ENCODE measurements at places on chromosomes 11 and 22. TPM values are rescaled to one million over a fixed set of nuclear protein-coding genes. Genes with fewer than 3 reads are reported as not detected.
A peak's percentile ranks its signal among the peaks of the same experiment; 100 is the strongest.

DNA sequence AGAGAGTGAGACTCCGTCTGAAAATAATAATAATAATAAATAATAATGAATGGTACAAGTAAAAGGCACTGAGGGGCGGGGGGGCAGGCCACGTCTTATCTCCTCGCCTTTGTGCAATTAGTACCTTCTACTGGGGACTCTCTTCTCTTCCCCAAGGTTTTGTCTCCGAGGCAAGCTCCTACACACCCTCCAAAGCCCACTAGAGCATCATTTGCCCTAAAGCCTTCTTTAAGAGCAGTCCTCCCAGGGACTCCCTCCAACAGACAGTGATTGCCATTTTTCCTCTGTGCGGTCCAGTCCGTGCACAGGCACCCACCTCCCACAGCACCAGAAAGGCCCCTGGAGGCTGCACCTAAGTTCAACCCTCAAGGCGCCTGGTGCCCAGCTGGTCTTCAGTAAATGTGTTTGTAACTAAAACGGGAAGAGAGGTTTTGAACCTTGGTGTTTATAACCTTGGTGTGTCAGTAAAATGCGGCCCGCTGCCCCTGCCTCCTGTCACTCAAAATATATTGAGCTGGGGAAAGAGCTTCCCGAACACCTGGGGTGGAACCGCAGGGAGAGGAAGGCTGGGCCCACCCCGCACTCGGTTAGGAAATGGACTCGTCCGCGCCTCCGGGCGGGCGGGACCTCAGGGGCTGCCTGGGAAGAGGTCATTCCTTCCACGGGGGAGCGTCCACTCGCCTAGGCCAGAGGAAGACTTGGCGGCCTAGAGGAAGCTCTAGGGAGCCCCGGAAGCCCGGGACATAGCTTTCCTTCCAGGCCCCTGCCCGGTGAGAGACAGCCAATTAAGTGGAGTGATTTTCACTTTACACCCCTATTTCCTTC is 4.7 kb upstream of the KDELR3 start:
- DNase-seq: no peak
- no peak overlapping the region for H3K27ac ChIP-seq
- H3K27me3 ChIP-seq: peaks cover 3% of the 10 kb centered on the region
- peaks cover 22% of the 10 kb centered on the region for H3K4me1 ChIP-seq
- no peak overlapping the region for H3K4me3 ChIP-seq

- H3K4me3 ChIP-seq: no peak overlapping the region
- no peaks in the 10 kb centered on the region for H3K36me3 ChIP-seq
- no peak overlapping the region for H3K27ac ChIP-seq
- no peak for DNase-seq
These were observed 23.8 kb downstream of the FSHB start for GRCh38 chr11:30254307-30255298.

DNA sequence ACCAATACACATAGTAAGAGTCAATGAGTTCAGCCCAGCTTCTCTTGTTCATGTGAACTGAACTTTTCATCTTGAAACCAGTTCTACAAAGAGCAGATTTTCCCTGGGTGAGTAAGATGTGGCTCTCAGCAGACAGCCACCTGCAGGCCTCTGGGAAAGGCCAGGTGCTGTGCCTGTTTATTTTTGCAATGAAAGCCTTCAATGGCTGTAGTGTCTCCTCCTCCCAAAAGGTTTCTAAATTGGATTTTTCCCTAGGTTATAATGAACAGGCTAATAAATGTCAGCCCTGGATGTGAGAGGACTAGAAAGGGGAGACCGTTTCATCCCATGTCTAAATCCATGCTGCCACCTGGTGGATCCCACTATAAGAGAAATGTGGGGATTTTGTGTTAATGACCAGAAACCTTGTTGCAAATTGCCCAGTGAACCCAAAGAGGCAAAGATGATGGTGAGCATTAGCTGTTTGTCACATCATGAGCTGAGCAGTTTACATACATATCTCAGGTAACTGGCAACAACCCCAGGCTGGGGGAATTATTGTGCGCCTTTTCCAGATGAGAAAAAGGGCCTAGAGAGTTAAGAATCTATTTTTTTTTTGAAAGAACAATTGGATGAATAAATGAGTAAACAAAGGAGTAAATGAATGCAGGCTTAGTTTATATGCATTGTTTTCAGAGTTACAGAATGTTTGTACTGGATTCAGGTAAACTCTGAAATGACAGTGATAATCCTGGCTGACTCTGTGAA is 12.7 kb downstream of the C11orf91 start:
- no peak overlapping the region for H3K4me3 ChIP-seq
- no peaks in the 10 kb centered on the region for H3K27me3 ChIP-seq
- H3K27ac ChIP-seq: no peak overlapping the region
- H3K4me1 ChIP-seq: peaks cover 36% of the 10 kb centered on the region

DNA sequence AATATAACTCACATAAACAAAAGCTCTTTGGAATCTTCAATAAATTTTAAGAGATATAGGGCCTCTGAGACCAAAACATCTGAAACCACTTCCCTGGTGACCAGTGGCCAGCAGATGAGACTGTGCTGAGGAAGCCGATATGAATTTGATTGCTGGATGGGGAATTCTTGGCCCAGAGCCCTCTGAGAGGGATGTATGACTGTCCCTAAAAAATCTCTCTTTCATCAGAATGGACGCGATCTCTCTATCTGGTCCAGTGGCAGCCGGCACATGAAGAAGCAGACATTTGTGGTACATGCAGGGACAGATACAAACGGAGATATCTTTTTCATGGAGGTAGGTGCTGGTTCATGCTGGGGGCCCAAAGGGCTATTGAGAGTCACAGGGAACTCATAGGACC is 37.5 kb downstream of the MYBPC3 start:
- H3K4me3 ChIP-seq: no peak overlapping the region
- no peaks in the 10 kb centered on the region for H3K27me3 ChIP-seq
- no peak for DNase-seq
- H3K4me1 ChIP-seq: no peaks in the 10 kb centered on the region
- H3K27ac ChIP-seq: no peak overlapping the region

DNA sequence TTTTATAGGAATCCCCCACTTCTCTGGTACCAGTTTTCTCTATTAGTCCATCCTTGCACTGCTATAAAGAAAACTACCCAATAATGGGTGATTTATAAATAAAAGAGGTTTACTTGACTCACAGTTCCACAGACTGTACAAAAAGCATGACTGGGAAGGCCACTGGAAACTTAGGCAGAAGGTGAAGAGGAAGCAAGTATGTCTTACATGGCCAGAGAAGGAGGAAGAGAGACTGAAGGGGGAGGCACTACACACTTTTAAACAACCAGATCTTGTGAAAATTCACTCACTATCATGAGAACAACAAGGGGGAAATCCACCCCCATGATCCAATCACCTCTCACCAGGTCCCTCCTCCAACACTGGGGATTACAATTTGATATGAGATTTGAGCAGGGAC is 68.9 kb upstream of the GNAZ start:
- no peaks in the 10 kb centered on the region for H3K27me3 ChIP-seq
- no peaks in the 10 kb centered on the region for H3K36me3 ChIP-seq
- no peak overlapping the region for H3K4me3 ChIP-seq

DNA sequence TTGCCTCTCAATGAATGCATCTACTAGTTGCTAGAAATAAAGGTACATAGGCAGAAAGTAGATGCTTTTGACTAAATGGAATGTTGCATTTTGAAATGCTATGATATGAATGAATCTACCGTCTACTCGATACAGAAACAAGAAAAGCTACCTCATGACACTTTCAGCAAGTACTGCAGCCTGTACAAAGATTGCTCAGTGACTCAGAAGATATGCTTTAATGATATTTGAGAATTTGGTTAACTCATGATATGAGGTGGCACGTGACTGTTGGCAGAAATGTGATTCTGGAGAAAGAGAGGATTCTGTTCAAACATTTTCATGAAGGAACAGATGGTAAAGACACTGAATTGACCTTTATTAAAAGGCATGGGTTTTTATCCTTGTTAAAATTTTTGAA is 76.0 kb downstream of the HSD17B12 start:
- H3K27ac ChIP-seq: no peak overlapping the region
- H3K4me1 ChIP-seq: no peaks in the 10 kb centered on the region
- H3K36me3 ChIP-seq: no peaks in the 10 kb centered on the region
- no peak overlapping the region for H3K4me3 ChIP-seq
- DNase-seq: no peak
- H3K27me3 ChIP-seq: no peaks in the 10 kb centered on the region

DNA sequence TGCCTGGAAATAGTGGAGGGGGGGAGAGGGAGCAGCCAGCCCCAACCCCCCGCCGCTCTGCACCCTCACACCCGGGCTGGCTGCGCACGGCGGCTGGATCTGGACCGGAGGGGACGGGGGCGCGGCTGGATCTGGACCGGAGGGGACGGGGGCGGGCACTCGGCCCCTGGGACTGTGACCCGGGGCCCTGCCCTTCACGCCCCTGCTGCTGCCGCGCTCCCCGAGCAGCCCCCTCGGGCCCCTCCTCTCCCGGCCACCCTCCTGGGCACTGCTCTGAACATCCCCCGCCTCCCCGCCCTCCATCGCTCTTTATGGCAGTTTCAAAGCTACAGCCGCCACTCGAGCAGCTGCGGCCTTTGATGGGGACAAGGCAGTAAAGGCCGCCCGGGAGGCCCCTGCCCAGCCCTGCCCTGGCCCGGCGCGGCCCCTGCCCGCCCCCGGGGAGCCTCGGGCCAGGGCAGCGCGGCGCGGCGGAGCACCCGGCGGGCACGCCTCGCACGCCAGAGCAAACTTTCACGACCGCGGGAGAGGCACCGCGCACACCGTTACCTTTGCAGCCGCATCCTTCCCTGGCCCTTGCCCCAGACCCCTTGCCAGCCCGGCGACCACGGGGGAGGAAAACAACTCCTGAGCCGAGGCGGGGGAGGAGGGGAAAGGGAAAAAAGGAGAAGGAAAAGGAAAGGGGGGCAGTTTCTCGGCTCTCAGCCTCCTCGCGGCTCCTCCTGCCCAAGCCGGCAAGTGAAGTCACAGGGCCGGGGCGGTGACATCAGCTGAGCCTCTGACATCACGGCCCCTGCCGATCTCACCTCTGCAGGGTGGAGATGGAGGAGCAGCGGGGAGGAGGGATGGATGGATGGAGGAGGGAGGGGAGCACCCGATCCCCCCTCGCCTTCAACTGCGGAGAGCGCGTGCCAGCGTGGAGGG is 13.1 kb upstream of the TCF20 start:
- H3K36me3 ChIP-seq: no peaks in the 10 kb centered on the region
- peak overlapping the region; percentile 69 for H3K4me3 ChIP-seq
- no peak for DNase-seq

DNA sequence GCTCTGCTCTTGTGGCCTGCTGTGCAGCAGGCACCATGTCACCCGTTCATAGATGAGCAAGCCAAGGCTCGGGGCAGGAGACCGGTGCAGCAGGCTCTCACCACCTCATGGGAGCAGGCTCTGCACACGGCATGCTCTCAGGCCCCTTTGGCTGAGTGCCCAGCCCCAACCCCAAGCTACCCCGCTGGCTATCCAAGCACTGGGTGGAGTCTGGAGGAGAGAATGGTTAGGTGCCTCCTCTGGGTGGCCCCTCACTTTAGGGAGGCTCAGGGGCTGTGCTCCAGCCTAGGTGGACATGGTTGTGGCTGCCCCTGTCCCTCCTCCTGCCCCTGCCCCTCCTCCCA is 199.9 kb downstream of the IGLL1 start:
- DNase-seq: no peak
- H3K36me3 ChIP-seq: no peaks in the 10 kb centered on the region
- no peaks in the 10 kb centered on the region for H3K4me1 ChIP-seq
- H3K4me3 ChIP-seq: no peak overlapping the region
- H3K27ac ChIP-seq: no peak overlapping the region

DNA sequence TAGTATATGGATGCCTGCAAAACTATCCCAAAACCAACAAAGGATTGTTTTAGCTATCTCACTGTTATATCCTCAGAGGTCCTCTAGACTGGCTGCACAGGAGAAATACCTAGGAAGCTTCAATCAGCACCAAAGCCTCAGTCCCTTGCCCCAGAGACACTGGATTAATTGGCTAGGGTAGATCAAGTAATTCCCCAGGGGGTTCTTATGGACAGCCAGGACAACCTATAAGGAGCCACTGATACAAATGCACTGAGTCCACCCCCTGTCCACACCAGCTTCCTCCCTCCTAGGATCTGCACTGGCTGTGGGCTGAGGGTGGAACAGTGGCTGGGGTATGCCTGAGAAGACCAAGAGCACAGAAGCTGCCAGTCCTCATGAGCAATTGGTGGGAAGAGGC is 16.3 kb downstream of the ADORA2A start:
- DNase-seq: no peak
- no peaks in the 10 kb centered on the region for H3K27me3 ChIP-seq
- H3K36me3 ChIP-seq: no peaks in the 10 kb centered on the region

GRCh38 chr11:61887839-61888494 is 3.4 kb downstream of the FADS3 start:
- peak overlapping the region; percentile 86 for H3K4me3 ChIP-seq
- peak; percentile 88 for DNase-seq
- peaks cover 39% of the 10 kb centered on the region for H3K4me1 ChIP-seq
- no peaks in the 10 kb centered on the region for H3K27me3 ChIP-seq
- H3K27ac ChIP-seq: peak overlapping the region; percentile 90

GRCh38 chr22:22463855-22464540 is 44.5 kb downstream of the ZNF280B start:
- no peak overlapping the region for H3K27ac ChIP-seq
- no peak for DNase-seq
- H3K4me1 ChIP-seq: no peaks in the 10 kb centered on the region

- DNase-seq: no peak
- no peaks in the 10 kb centered on the region for H3K27me3 ChIP-seq
- H3K36me3 ChIP-seq: no peaks in the 10 kb centered on the region
- H3K4me1 ChIP-seq: peaks cover 24% of the 10 kb centered on the region
- no peak overlapping the region for H3K27ac ChIP-seq
- H3K4me3 ChIP-seq: no peak overlapping the region
These were observed 62.5 kb upstream of the SORL1-AS1 start for GRCh38 chr11:121515335-121515671.

DNA sequence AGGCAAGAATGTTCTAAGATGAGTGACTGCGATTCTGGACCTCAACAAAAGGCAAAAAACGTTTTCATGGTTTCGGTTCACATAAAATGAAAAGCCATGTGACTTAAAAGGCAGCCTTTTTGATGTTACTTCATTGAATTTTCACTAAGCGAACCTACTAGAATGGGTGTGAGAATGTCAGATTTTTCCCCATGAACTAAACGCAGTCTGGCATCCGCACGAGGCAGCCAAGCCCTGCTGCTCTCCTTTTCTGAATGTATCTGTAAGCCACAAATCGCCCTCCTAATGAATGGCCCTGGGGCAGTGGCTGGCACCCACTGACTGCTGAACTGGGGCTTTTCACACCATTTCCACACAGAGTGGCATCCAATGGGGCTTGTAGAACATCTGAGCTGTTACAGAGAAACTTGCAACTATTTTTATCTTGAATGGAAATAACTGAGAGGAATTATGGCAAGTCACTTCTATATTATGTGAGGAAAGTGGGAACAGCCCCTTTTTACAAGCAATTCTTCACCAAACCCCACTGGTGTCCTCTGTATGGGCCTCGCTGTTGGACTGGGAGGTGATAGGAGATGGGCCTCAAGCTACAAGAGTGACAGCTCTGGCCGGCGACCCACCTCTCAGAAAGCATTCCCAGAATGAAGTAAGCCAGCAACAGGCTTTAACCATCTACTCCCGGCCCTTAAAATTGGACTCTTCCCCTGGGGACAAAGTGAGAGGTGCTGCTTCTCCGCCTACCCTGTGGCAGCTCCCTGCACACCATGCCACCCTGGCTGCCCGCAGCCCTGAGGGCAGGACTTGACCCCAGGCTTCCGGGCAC is 29.4 kb downstream of the PPP2R1B start:
- H3K27me3 ChIP-seq: no peaks in the 10 kb centered on the region
- H3K27ac ChIP-seq: peak overlapping the region; percentile 95
- peaks cover 11% of the 10 kb centered on the region for H3K36me3 ChIP-seq
- no peak overlapping the region for H3K4me3 ChIP-seq

CADM1 gene
- 6.1 TPM for total RNA-seq

OR51F2 gene
- total RNA-seq: not detected

SLC25A22 gene
- 10.7 TPM for total RNA-seq

ALDH3B2 gene
- total RNA-seq: not detected
